RPMI7951 (cell line): ENCODE measurements at places on chromosomes 13 and 19. TPM values are rescaled to one million over a fixed set of nuclear protein-coding genes. Genes with fewer than 3 reads are reported as not detected.

GRCh38 chr13:31122143-31122542, 39.6 kb downstream of the HSPH1 start:
- DNase-seq: no peak

ZSWIM4 gene
- 2.8 TPM in 2 replicates for total RNA-seq

GRCh38 chr13:33277946-33278345, 7.6 kb downstream of the STARD13 start:
- DNase-seq: no peak

GRCh38 chr19:35379992-35380391, 9.1 kb downstream of the GPR42 start:
- DNase-seq: no peak

GRCh38 chr13:106568299-106569003, 514 bp upstream of the ARGLU1 start:
- DNase-seq: no peak

- no peak for DNase-seq
Measured at GRCh38 chr19:37929355-37929923, 22.4 kb downstream of the SIPA1L3 start.

GRCh38 chr13:48874165-48874564, 101.5 kb upstream of the FNDC3A start:
- DNase-seq: no peak

DNA sequence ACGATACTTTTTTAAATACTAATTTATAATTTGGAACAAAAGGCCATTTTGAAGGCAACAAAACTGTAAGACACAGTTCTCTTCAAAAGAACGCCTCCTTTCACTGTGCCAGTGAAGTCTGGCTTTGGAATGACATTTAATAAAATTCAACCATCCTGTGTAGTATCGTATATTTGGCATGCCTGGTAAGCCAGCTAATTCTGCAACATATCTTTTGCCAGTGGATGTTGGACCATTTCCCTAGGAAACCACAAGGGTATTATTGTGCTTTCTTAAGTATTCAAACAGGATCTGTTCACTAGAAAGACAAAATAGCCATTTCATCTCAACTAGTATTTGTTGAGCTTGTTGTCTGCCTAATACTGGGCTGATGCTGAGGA, 111.6 kb downstream of the RGCC start:
- DNase-seq: peak; percentile 46

C19orf85 gene
- total RNA-seq: not detected in 2 replicates

DNA sequence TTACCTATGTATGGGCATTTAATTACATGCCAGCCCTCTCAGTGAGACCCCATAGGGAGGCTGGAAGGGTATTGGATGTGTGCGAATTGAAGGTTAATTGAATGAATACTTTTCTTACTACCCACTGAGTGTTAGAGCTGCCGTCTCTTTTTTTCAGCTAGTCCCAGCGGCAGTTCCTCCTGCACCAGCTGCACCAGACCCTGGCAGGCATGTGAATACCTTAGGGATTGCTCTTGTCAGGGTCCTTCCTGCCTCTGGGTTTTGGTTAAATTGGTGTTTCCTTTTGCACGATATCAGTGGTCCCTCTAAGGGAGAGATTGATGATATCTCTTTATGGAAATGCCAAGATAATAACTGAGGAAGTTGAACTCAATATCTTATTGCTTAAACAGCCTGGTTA, 9.8 kb upstream of the CXCL17 start:
- no peak for DNase-seq

GRCh38 chr13:102651892-102652291, 43.0 kb downstream of the METTL21C start:
- peak; percentile 41 for DNase-seq

SBK2 gene
- total RNA-seq: not detected in 2 replicates

DNA sequence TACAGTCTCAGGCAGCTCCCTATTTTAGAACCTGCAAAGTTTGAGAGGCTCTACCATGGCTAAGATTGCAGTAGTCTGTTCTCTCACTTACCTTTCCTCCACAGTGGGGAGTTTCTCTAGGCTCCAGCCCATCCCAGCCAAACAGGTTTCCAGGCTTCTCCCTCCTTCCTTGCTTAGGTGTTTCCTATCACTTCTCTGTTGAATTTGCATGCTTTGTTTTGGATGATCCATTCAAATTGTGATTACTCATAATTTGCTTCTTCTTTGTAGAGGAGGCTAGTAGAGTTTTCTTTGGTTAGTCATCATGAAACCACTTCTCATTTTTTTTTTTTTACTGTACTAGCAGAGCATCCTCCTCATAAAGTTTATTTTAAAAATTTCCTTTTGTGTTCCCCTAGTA, 1242.2 kb upstream of the MIR17HG start:
- DNase-seq: peak; percentile 4

DNA sequence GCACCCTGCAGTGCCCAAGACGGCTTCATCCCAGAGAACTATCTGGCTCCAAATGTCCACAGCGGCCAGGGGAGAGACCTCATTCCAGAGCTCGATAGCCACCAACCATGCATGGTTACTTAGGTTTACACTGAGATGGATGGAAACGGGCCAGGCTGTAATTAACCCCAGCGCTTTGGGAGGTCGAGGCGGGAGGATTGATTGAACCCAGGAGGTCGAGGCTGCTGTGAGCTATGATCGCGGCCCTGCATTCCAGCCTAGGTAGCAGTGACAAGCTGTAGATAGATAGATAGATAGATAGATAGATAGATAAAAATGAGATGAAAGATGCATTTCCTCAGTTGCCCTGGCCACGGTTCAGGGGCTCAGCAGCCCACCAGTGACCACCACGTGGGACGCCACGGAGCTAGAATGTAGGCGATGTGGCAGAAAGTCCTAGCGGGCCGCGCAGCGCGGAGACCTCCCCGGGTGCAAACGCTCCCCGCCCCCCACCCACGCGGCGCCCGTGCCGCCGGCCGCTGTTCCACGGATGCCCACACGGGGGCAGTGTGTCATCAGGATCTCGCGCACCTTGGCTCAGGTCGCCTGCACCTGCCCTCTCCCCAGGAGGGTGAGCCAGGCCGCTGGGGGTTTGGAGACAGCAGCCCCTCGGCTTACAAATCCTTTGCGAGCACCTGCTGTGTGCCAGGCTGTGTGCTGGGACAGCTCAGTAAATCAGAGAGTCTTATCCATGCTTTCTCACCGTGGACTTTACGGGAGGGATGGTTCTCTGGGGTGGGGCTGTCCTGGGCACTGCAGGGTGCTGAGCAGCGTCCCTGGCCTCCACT, 13.5 kb upstream of the TLE5 start:
- no peak for DNase-seq

DNA sequence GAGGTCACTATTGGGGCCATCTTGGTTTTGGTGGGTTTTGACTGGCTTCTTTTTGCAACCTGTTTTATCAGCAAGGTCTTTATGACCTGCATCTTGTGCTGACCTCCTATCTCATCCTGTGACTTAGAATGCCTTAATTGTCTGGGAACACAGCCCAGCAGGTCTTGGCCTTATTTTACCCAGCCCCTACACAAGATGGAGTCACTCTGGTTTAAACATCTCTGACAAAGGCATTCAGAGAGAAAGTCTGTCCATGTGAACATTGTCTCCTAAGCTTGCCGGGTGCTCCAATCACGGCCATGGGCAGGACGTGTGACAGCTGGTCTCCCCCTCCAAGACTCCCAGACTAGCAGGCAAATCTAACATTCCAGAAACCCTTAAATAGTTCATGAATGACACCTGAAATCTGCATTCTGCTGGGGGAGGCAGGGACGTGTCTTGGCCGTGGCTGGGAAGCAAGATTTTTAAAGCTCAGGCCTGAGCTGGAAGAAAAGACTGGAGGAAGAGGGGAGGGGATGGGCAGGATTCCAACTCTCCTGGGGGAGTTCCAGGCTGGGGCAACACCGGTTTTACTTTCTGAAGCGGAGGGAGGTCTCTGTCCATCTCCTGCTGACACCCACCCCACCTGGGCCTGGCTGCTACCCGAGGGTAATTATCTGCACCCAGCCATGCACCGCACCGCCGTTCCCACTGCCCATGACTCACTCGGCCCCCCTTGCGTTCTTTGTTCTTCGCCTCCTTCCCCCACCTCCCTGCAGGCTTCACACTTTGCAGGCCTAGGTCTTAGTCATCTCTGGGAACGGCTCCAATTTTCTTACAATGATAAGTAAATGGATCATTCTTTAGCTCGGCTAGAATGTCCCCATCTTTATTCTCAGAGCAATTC, 11.6 kb upstream of the OR1M1 start:
- DNase-seq: peak; percentile 99

DNA sequence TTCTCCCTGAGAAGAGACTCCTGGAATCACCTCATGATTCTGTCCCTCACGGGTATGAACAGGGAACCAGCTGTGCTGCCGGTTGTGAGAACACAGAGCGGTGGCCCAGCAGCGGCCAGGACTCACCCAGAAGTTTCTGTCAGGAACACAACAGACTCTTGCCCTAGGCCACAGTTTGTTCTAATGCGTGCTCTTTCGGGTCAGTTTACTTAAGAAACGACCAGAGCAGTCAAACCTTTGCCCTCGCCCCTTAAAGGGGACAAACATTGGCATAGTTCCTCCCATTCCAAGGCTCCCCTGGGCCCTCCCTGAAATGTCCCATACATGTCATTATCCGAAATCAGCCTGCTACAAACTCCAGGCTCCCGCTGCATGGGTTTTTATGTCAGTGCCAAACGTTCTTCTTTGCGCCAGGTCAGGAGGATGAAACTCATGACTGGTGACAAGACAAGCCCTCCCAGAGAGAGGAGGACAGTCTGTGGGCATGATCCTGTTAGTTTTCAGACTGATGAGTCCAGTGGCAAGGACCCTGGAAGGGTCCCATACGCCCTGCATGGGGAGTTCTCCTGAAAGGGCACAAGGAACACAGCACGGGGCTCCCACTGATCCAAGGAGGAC, 18.3 kb downstream of the ZIC5 start:
- DNase-seq: no peak

GRCh38 chr13:21796066-21796465, 125.2 kb downstream of the FGF9 start:
- no peak for DNase-seq

PGLYRP2 gene
- total RNA-seq: not detected in 2 replicates

SSC5D gene
- 3.2 and 3.6 TPM in 2 replicates for total RNA-seq

ZNF793 gene
- total RNA-seq: 0.24 and 0.49 TPM in 2 replicates

DKKL1 gene
- total RNA-seq: 0.24 and 0.59 TPM in 2 replicates

GRCh38 chr13:112095354-112095753, 28.4 kb downstream of the SOX1 start:
- no peak for DNase-seq

GRCh38 chr13:72218966-72219365, 352.0 kb upstream of the DACH1 start:
- DNase-seq: no peak

DNA sequence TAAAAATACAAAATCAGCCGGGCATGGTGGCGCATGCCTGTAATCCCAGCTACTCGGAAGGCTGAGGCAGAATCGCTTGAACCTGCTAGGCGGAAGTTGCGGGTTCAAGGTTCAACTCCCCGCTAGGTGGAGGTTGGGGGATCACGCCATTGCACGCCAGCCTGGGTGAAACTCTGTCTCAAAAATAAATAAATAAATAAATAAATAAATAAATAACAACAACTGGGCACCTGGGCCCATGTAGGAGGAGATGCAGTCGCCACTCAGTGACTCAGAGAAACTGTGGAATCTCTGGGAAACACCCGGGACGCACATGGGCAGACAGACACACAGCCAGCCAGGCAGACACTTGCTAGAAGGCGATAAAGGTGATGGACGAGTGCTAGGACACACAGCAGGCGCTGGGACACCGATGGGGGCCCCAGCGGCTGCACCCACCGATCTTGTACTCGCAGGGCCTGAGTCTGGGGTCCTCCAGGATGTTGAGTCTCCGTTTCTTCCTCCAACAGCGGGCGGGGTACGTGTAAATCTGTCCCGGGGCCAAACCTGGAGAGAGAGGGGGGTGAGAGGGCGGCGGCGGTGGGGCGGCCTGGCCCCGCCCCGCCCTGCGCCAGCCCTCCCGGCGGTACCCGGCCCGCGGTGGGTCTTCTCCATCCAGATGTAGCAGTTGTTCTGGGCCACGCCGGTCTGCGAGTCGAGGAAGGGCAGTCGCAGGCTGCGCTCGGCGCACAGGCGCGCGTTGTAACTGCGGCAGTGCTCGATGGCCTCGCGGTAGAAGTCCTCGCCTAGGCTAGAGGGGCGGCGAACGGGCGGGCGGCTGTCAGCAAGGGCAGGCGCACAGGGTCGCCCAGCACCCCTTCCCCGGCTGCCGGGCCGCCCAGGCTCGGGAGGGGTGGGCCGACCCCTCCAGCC, 1.8 kb downstream of the DPF1 start:
- DNase-seq: no peak

CGB8 gene
- not detected in 2 replicates for total RNA-seq

OR7D4 gene
- total RNA-seq: not detected in 2 replicates

CLDN10 gene
- not detected in 2 replicates for total RNA-seq

ZNF814 gene
- total RNA-seq: 0.60 and 1.3 TPM in 2 replicates

GRCh38 chr13:24649688-24650043, 30.5 kb upstream of the ATP12A start:
- DNase-seq: no peak

DNA sequence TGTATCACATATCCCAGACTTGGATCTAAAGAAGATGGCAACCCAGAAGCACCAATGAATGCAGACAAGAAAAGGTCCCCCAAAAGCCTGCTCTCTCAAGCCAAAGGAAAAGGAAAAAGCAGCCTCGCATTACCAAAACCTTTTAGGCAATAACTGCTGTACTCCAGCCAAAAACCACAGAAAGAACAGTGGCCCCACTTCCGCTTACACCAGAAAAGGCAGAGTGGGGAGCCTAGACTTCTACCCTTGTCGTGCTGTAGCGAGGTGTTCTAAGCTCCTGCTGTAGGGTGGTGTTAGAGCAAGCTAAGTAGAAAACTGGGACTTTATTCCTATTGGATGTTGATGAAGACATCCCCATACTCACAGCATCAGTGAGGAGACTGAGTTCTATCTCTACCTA, 244.0 kb upstream of the RXFP2 start:
- DNase-seq: no peak

GRCh38 chr13:107531180-107531579, 684.2 kb downstream of the LIG4 start:
- DNase-seq: no peak

- DNase-seq: peak; percentile 37
Measured at GRCh38 chr19:2575734-2576481, 100.0 kb downstream of the GADD45B start.

DNA sequence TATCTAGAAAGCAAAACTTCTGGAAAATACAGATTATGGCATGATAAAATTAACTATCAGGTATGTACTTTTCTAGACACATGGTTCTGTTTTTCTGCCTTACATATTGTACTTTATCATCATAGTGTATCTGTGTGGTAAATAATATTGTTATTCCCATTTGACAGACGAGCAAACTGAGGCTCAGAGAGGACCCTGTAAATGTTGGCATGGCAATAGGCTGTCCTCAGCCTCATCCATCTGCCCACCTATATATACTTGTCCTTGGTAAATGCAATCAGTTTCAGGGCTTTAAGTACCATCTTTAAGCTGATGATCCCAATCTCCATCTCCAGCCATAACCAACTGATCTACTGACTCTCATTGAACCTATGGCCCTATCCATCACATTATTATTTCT, 178.0 kb downstream of the DCT start:
- DNase-seq: no peak

- peak; percentile 2 for DNase-seq
Measured at GRCh38 chr13:85729296-85729695, 69.9 kb downstream of the SLITRK6 start.

GRCh38 chr13:66264971-66265370, 965.2 kb downstream of the PCDH9 start:
- DNase-seq: no peak
